ENCODE measurements at places on chromosomes 6 and 20. TPM values are rescaled to one million over a fixed set of nuclear protein-coding genes. Genes with fewer than 3 reads are reported as not detected.

ENPP4 gene
- 21.9 TPM for polyA plus RNA-seq

DCDC2 gene
- 93.1 TPM for polyA plus RNA-seq

GRCh38 chr6:164346631-164347030, 932.1 kb downstream of the QKI start:
- no peak for DNase-seq

PPP1R11 gene
- 67.9 TPM for polyA plus RNA-seq

DNA sequence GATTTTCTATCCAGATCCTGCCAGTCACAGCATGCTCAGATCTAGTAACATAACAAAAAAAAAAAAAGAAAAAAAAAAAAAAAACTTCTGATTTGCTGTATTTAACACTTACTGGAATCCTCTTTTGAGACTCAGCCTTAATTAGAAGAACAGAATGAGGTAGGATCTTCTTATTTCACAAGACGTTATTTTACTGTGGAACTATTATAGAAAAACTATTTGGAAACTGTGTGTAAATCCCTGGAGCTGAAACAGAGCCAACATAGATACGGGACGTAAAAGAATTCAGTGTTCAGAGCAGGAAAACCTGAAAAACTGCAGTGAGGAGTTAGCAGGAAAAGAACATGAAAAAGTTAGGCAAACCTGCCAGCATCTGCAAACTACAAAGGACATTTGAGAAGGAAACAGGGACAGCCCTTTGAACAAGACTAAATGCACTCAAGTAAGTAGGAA, 3.4 kb upstream of the ZNF217 start:
- DNase-seq: no peak

DNA sequence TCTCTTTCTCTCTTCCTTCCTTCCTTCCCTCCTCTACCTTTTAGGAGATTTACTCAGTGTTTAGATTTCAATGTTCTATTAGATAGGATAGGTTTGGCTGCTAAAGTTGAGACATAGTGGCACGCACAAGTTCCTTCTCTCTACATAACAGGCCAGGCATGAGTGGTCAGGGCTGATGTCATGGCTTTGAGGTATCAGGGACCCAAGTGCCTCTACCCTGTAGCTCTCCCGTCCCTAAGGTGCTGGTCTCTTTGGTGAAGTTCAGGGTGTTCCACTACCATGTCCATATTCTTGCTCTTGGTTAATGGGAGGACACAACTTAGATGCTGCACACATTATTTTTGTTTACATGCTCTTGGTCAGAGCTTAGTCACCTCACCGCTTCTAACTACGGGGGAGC, 245.3 kb downstream of the QKI start:
- no peak for DNase-seq

GRCh38 chr6:31794866-31795615, 511 bp downstream of the VARS1 start:
- DNase-seq: no peak

TGM3 gene
- 1.0 TPM for polyA plus RNA-seq

TMEM217 gene
- polyA plus RNA-seq: 1.5 TPM

TUBE1 gene
- polyA plus RNA-seq: 37.5 TPM

- no peak for DNase-seq
Measured at GRCh38 chr6:90291565-90291964, 5.1 kb downstream of the BACH2 start.

BPIFB2 gene
- not detected for polyA plus RNA-seq

PDE10A gene
- 20.7 TPM for polyA plus RNA-seq

GRCh38 chr6:21529431-21529830, 64.1 kb upstream of the SOX4 start:
- no peak for DNase-seq

- DNase-seq: no peak
Measured at GRCh38 chr6:77106992-77107391, 356.3 kb downstream of the HTR1B start.

RIPPLY2 gene
- polyA plus RNA-seq: not detected

GRCh38 chr20:6671829-6672228, 95.7 kb upstream of the BMP2 start:
- no peak for DNase-seq

GRCh38 chr6:105226598-105227294, 46.9 kb upstream of the POPDC3 start:
- DNase-seq: no peak

DNA sequence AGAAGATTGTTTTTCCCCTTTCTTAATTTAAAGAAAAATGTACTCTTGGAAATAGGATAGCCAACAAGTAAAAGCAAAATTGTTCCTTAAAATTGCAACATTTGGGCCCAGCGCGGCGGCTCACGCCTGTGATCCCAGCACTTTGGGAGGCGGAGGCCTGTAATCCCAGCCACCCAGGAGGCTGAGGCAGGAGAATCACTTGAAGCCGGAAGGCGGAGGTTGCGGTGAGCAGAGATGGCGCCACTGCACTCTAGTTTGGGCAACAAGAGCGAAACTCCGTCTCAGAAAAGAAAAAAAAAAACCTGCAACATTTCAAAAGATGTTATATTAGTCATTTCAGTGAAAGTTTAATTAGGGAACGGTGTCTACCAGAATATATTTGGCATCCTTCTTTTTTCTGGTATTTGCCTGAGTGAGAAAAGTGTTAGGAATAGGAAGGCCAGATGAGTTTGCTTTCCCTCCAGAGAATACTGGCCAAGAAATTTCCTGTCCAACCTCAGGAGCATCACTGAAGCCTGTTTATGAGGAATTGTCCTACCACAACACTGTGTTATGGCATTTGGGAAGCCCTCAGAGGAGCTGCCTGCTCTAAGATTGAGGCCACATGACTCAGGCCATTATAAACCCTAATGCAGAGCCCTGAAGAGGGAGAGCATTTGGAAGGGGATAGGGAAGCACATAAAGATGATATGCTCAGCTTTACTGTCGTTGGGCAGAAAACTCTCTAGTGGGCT, 1.2 kb upstream of the GJA1 start:
- DNase-seq: no peak

C6orf132 gene
- polyA plus RNA-seq: 4.6 TPM

- DNase-seq: no peak
Measured at GRCh38 chr6:166757232-166758135, 130.4 kb upstream of the RPS6KA2 start.

GRCh38 chr20:34954904-34955230, 739 bp downstream of the GSS start:
- no peak for DNase-seq

DNA sequence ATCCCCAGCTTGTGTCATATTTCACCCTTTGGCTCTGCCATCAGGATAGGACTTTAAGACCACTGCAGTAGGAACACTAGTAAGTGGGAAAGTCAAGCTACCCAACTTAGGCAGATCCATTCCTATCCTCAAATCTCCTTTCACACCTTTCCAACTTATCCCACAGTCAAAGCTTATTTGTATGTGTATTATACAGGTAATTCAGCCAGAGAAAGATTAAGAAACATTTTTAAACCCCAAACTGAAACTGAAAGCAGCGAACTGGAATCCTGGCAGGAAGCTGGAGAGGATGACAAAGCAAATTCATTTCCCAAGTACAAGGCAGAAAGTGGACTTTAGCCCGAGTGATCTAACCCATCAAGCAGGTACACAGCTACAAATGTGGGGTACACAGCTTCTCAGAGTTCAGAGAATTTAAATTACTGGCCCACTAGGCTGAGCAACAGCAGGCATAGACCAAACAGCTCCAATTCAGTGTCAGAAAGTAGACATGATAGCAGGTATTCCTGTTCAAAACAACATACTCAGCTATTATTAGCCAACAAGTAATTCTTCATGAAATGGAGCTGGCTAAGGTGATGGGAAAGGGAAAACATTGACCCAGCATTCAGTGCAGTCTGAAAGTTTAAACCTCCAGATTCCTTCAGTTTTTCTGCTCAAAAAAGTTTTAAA, 39.1 kb downstream of the ILRUN start:
- peak; percentile 55 for DNase-seq

- no peak for DNase-seq
Measured at GRCh38 chr6:113558966-113559365, 298.2 kb upstream of the MARCKS start.

GRCh38 chr20:2311329-2311728, 15.5 kb downstream of the TGM3 start:
- no peak for DNase-seq

MCCD1 gene
- 14.0 TPM for polyA plus RNA-seq

- no peak for DNase-seq
Measured at GRCh38 chr6:5338177-5338960, 77.1 kb downstream of the FARS2 start.

DNA sequence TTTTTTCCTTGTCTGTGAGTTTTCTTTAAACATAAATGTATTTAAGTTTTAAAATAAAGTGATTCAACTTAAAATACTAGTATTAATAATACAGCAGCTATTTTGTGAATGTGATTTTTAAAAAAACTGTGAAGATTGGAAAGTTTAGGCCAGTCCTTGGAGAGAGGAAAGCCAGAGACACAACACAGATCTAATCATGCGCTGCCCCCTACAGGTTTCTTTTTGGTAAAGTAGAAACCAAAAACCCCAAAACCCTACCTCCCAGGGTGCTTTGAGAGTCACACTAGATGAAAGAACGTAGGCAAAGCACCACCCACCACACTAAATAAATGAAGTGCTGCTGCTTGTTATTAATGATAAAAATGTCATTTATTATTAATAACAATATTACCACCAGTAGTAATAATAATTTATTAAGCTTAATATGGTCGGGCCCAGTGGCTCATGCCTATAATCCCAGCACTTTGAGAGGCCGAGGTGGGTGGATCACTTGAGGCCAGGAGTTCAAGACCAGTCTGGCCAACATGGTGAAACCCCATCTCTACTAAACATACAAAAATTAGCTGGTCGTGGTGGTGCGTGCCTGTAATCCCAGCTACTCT, 33.7 kb downstream of the SLC9A8 start:
- DNase-seq: peak; percentile 36

- DNase-seq: no peak
Measured at GRCh38 chr6:150666071-150666470, 66.4 kb downstream of the PLEKHG1 start.

DNA sequence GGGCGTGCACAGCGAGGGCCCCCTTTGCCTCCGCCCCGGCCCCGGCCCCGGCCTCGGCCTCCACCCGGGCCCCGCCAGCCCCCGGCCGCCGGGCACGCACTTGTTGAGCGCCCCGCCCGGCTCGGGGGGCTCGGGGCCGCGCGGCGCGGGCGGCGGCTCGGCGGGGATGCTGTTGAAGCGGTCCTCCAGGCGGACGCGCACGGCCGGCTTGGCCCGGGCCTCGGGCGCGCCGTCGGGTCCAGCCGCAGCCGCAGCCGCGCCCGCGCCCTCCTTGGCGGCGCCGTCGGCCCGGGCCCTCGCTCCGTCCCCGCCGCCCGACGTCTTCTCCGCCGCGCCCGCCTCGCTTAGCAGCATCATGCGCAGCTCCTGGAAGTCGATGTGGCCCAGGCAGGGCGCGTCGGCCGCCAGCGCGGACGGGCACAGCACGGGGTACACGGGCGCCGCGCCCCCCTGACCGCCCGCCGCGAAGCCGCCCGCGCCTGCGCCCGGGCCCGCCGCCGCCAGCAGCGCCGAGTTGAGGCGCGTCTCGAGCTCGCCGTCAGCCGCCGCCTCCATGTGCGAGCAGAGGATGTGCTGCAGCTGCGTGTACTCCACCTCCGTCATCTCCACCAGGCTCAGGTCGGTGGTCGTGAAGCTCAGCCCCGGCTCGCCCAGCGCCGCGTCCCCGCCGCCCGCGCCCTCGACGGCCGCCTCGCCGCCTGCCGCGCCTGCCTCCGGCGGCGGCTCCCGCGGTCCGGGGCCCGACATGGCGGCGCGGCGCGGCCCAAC, 514 bp downstream of the TCFL5 start:
- DNase-seq: no peak

DNA sequence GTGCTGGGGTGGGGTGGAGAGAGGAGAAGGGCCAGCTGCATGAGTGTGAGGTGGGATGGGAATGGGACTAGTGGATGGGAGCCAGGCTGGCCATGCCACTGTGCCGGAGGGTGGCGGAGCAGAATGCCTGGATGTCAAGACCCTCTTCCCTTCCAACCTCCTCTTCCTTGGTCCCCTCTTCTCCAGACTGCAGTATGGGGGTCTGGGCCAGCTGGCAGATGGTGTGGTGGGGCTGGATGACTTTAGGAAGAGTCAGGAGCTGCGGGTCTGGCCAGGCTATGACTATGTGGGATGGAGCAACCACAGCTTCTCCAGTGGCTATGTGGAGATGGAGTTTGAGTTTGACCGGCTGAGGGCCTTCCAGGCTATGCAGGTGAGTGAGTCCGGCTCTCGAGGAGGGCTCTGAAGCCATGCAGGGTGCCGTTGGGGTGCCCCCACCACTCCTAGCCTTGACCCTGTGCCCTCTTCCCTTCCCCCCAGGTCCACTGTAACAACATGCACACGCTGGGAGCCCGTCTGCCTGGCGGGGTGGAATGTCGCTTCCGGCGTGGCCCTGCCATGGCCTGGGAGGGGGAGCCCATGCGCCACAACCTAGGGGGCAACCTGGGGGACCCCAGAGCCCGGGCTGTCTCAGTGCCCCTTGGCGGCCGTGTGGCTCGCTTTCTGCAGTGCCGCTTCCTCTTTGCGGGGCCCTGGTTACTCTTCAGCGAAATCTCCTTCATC, 7.7 kb downstream of the DDR1 start:
- DNase-seq: no peak

DNA sequence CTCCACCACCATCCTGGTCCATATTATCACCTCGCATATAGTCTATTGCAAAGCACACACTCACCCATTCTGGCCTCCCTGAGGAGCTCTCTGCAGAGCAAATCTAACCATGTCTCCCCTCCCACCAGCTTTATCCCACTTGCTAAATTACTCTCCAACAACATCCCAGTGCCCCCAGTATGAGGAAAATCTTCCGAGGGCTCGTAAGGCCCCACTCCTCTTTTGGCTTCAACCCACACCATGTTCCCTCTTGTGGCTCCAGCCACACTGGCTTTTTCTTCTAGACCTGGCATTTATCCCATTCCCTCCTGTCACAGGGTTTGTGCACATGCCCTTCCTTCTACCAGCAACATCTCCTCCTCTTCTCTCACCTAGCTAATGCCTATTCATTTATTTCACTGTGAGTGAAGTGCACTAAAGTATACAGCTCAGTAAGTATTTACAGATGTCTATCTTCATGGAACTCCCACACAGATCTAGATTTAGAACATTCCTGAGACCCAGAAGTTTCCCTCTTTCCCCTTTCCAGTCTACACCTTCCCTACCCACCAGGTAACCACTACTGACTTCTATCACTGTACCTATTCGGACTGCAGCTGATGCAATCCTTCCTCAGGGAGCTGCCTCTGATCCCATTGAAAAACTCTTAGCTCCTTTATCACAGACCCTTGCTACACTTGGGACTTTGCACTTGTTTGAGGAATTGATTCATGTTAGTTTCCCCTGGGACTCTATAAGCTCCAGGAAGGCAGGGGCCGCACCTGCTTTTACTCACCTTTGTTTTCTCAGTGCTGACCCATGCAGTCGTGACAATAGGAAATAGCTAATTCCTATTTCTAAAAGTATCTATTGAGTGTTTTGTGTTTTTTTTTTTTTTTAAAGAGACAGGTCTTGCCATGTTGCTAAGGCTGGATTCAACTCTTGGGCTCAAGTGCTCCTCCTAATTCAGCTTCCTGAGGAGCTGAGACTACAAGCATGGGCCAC, 15.5 kb downstream of the MRPL14 start:
- DNase-seq: no peak
